Fibroblast of skin of right biceps (primary cell): ENCODE measurements at places on chromosomes 16 and 17.

DNA sequence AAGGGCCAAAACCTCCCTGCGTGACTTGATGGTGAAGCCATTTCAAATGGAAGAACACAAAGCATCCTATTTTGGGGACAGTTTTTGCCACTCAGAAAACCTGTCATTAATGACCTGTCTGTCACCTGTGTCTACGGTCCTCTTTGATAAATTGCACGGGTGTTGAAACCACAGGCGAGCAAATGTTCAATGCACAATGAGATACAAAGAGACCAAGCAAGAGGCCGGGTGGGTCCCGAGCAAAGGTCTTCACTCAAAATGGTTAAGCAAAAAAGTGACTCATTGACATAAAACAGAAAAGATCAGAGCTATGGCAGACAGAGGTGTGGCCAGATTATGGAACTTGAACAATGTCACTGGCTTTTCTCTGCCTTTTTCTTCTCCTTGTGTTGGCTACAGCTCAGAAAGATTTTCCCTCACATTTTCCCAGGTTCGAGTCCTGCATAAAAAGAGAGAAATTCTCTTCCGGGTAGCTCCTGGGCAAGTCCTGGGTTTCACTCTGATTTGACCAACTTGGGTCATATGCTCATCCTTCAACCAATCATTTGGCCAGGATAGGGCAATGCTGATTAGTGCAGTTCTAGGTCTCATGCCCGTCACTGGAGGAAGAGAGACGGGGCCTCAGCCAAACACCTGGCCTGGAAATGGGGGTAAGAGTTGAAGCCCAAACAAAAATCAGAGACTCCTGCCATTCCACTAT, 92.2 kb downstream of the CMC2 start:
- DNase-seq: no peak

GRCh38 chr17:66509926-66510325, 207.5 kb downstream of the PRKCA start:
- no peak for DNase-seq

GRCh38 chr17:34306466-34306865, 12.8 kb upstream of the CCL8 start:
- peak; percentile 76 for DNase-seq

DNA sequence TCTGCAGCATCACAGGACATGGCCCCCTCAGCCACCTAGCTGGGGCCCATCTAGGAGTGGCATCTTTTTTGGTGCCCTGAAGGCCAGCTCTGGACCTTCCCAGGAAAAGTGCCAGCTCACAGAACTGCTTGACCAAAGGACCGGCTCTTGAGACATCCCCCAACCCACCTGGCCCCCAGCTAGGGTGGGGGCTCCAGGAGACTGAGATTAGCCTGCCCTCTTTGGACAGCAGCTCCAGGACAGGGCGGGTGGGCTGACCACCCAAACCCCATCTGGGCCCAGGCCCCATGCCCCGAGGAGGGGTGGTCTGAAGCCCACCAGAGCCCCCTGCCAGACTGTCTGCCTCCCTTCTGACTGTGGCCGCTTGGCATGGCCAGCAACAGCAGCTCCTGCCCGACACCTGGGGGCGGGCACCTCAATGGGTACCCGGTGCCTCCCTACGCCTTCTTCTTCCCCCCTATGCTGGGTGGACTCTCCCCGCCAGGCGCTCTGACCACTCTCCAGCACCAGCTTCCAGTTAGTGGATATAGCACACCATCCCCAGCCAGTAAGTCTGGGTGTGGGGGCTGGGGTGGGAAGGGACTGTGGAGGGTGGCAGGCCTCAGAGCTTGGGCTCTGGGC, 22.0 kb downstream of the RARA start:
- no peak for DNase-seq

DNA sequence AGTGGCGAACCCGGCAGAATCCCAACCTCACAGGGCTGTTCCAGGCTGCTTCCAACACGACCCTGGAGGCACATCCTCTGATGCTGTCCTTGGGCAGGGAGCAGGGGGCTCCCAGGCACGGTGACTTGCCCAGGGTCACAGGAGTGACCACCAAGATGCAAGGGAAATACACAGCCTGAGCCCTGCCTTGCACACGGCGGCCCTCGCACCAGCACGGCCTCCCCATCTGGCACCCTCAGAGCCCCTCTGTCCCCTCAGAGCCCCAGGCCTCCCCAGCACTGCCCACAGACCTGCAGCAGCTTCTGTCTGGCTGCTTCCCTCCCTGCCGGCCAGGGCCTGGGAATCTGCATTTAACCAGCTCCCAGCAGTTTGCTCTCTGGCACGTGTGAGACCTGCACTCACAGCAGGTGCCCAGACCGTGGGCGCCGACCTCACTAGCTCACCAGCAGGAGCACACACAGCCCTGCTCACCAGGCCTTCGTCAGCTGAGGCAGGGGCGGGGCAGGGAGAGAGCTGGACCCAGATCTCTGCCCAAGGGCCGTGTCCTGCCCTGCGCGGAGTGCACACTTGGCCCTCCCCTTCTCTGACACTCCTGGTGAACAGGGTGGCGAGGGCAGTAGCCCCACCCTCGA, 29.7 kb upstream of the ZC3H18 start:
- DNase-seq: no peak

DNA sequence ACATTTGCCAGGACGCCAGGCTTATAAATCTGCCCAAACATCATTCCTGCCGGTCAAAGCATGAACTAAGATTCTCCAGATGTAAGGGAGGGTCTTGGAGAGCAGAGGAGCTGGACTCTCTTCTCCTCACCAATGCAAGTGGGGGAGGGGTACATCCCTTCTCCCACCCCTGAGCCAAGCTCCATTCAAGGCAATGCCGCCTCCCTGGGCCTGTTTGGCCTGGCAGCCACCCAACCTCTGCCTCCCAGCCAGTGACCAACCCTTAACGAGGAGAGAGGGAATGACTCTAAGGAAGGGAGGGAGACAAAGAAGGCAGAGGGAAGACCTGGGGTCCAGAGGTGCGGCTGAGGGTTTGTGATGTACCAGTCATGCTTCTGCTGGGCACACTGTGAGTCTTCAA, 13.8 kb downstream of the C17orf50 start:
- peak; percentile 43 for DNase-seq

GRCh38 chr16:67036323-67036741, 7.4 kb downstream of the CBFB start:
- DNase-seq: no peak
